ENCODE measurements at places on chromosomes 7 and 10.
A peak's percentile ranks its signal among the peaks of the same experiment; 100 is the strongest.

DNA sequence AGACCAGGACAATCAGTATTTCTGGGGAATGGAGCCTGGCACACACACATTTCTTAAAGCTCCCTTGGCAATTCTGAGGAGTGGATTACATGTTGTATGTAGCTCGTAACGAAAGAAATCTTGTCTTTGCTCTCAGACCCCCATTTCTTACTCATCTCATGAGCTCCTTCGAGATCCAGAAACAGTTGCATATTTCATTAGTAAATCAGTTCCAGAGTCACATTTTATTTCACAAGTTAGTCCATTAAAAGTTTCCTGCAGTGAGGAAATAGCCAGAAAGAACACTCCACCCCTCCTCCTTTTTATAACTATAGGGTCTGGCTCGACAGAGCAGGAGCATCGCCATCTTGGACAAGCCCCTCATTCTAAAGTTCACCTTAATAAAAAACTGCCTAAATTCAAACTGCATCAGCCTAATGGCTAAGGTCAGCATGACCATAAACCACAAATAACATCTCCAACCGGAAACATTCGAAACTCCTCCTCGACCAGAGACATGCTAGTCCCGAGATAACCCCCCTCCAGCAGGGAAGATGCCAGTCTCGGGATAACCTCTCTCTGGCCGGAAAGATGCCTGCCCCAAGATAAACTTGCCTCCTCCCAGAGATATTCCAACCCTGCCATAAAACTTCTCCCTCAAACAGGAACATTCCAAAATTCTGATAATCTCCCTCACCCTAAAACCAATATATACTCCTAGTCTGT is 7.4 kb downstream of the EGFR start:
- no peak for DNase-seq

DNA sequence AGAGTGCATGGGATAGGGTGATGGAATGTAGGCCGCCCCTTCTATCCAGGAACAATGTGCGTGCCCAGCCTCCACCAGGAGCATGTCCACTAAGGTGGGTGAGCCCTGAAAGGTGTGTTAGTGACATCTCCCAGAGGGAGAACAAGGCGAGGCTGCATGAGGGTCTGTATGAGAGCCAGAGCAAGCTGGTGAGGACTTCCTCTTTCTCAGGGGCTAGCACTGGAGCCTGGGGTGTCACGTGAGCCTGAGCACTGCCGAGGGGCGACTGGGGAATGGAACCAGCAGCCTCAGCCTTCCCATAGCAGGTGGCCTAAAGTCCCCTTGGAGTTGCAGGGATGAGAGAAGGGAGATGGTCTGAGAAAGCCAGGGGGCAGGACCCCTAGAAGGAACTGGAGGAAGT is 156.3 kb upstream of the COBL start:
- DNase-seq: no peak

DNA sequence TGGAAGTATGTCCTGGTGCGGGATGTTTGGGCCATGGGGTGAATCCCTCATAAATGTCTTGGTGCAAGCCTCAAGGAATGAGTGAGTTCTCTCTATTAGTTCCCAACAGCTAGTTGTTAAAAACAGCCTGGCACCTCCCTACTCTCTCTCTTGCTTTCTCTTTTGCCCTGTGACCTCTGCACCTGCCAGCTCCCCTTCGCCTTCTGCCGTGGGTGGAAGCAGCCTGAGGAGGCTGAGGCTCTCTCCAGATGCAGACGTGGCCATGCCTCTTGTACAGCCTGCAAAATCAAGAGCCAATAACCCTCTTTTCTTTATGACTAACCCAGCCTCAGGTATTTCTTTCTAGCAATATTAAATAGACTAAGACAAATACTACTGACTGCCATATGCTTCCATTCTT is 210.3 kb downstream of the POM121L12 start:
- no peak for DNase-seq

GRCh38 chr10:126014309-126014708 is 117.9 kb downstream of the FANK1 start:
- no peak for DNase-seq

DNA sequence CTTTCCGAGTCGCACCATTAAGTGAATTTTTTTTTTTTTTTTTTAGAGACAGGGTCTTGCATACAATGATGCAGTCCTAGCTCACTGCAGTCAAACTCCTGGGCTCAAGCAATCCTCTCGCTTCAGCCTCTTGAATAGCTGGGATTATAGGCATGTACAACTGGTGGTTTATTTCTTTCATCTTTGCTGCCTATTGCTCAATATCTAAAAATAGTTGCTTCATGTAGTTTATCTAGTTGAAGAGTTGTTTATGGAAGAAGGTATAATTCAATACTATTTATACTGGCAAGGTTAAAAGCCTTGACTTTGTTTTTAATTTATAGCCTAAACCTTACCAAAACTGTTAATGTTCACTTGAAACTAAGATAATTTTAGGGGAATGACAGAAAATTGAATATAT is 66.9 kb downstream of the SEMA3D start:
- no peak for DNase-seq

DNA sequence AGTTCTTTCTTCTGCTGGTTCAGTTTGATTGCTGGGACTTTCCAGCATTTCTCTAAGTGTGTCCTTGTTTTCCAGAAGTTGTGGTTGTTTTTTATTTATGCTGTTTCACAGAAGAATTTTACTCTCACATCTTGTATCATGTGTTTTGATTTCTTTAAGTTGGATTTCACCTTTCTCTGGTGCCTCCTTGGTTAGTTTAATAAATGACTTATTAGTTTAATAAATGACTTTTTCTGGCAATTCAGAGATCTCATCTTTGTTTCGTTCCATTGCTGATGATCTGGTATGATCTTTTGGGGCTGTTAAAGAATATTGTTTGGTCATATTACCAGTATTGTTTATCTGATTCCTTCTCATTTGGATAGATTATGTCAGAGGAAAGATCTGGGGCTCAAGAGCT is 59.8 kb upstream of the CYP2C9 start:
- no peak for DNase-seq

- peak; percentile 66 for DNase-seq
These were observed 35.3 kb downstream of the RASGEF1A start for GRCh38 chr10:43231523-43232078.

DNA sequence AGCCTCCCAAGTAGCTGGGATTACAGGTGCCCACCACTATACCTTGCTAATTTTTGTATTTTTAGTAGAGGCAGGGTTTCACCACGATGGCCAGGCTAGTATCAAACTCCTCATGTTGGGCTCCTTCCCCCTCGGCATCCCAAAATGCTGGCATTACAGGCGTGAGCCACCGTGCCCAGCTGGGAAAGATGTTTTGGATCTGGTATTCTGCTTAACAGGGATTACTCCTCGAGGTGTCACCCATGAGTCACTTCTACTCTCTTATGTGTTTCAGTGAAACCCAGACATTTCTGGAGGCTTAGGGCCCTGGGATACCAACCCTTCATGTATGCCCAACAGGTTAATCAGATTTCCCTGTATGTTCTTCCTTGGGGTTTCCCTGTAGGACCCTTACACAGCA is 11.8 kb upstream of the OPN4 start:
- no peak for DNase-seq

- DNase-seq: no peak
These were observed 19.8 kb downstream of the JCAD start for GRCh38 chr10:30039567-30039966.

GRCh38 chr10:112526906-112527305 is 79.9 kb downstream of the VTI1A start:
- no peak for DNase-seq

- DNase-seq: no peak
These were observed 87.4 kb downstream of the LRRC4 start for GRCh38 chr7:127943541-127944521.

GRCh38 chr7:6035165-6035564 is 4.0 kb downstream of the ANKRD61 start:
- DNase-seq: no peak

DNA sequence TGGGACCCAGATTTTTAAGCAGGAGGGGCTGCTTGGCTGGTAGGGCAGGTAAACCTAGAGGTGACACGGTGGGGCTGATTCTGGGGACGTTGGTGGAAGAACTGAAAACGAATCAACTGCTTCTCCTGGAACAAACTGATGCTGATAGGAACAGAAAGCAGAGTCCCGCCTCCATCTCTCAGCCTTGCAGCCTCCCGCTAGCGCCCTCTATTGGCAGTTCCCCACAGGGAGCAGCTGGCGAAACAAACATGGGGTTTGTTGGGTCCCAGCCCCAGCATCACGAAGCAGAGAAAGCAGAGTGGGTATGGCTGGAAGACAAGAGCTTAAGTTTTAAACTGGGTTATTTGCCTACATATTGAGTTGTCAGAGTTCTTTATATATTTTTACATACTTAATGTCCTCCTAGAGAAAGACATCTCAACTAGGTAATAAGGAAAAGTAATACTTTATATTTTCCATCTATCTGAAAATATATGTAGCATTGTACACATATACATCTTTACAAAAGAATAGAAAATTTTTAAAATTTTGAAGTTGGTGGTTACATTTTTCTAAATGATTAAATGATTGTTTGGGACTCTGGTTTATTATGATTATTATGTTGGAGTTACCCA is 42.3 kb upstream of the FOXI2 start:
- peak; percentile 27 for DNase-seq

DNA sequence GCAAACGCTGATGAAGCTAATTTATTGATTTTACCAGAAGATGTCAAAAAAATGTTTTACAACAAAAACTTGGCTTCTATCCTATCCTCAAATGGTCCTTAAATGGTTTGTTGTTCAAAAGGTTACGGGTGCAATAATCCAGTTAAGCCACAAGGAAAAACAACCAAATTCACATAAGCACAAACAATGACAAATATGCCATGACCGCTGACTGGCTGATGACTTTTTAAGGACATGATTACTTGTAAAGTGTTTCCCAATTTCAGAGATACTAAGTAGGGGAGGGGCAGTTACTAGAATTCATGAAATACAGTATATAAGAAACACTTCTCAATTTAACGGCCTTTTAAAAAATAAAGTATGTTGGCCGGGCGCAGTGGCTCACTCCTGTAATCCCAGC is 28.8 kb downstream of the ABI1 start:
- DNase-seq: no peak

DNA sequence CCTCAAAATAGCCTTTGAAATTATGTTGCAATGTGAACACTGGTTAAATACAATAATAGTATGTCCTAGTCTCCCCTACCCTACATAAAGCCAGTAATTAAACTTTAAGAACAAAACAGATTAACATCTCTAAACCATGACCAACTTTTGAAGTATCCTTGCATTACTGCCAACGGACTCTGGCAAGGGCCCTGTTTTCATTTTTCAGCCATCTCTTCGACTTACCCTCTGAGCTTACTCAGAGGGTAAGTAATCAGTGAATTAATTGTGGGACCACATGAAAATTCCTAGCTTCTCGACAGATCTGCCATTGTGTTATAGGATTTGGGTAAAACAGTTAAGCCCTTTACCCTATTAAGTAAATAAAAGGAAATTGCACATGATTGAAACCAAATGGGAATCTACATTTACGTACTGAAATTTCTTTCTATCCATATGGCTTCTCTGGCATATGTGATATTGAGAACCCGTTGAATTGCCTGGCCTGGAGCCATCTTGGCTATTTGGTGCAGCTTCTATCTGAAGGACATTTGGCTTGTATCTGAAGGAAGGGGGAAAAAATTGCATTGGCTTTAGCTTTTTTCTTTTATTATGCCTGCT is 39.6 kb downstream of the DYNC1I1 start:
- DNase-seq: no peak

DNA sequence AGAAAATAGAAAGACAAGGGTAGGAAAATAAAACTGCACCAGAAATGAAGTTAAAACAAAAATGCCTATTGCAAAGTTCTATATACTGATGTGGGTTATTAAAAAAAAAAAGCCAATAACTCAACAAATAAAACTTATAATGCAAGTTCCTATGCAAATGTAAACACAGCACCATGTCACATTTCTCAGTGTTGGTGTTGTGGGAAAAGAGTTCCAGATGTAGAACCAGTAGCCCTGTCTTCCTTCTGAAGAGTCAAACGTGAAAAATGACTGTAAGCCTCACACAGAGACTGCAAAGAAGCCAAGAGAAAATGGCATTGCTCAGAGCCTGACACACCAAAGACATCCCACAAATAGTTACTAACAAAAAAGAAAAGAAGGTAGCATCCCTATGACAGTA is 10.1 kb downstream of the PON2 start:
- no peak for DNase-seq

GRCh38 chr10:27531336-27531847 is 27.3 kb downstream of the RAB18 start:
- no peak for DNase-seq

- no peak for DNase-seq
These were observed 94.2 kb upstream of the CXCL12 start for GRCh38 chr10:44478876-44479705.

Data from hematopoietic multipotent progenitor cell (in vitro differentiated cells).